Stimulated activated CD8-positive, alpha-beta memory T cell treated with anti-CD3 and anti-CD28 coated beads, Interleukin-12 subunit alpha, Interleukin-12 subunit beta, amount 100 ng/mL, for 4 hours (primary cell): ENCODE measurements at places on chromosomes 1 and 21.

DNA sequence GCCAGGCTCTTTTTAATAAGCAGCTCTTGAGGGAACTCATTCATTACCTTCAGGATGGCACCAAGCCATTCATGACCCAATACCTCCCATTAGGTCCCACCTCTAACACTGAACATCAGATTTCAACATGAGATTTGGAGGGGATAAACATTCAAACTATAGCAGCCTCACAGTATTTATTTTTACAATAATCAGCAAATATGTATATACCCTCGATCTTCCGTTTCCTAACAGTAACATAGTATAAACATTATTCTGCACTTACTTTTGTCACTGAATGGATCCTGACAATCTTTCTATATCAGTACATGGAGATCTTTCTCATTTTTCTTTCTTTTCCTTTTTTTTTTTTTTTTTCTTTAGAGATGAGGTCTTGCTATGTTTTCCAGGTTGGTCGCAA, 5.4 kb downstream of the CATSPER4 start:
- no peak for DNase-seq

DNA sequence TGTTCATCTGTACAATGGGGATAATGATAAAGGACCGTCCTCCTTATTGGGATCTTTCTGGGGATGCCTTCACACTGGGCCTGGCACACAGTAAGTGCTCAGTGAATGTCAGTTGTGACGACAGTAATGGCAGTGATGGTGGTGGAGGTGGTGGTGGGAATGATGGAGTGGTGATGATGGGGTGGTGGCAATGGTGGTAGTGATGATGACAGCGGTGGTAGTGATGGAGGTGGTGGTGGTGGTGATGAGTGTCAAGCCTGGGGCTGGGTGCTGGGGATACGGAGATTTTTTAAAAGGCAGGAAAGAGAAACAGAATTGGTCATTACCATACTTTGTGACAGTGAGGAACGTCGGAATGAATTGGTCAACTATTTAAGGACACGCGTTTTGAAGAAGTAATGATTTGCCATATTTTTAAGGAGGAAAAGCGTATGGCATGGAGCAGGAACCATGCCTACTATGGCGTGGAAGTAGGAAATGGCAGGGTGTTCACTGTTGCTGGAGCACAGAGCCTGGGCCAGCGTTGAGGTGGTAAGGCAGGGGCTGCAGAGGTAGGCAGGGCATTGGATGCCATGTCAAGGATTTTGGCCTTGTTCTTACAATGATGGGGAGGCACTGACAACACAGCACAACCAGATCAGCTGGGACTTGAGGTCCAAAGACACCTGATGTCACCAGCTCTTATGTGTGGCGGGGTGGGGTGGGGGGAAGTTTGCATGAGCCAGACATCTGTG, 128.7 kb downstream of the ACTL8 start:
- DNase-seq = no peak

GRCh38 chr1:64050601-64051000, 152.8 kb upstream of the UBE2U start:
- DNase-seq = no peak

DNA sequence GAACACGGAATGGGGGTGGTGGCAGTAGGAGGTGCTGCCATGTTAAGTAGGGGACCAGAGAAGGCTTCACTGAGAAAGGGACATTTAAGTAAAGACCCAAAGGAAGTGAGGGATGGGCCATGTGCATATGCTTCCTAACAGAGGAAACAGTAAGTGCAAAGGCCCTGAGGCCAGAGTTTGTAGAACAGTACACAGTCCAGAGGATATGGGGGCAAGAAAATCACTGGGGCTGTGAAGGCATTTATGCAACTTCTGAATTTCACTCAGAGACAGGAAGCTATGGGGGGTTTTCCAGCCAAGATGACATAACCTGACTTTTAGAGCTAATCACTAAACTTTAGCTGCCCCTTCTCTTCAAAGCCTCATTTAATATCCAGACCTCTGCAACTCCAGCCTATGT, 202.5 kb upstream of the EDN2 start:
- no peak for DNase-seq

- peak; percentile 42 for DNase-seq
These were observed 404 bp downstream of the LRRC8C start for GRCh38 chr1:89633248-89633799.

DNA sequence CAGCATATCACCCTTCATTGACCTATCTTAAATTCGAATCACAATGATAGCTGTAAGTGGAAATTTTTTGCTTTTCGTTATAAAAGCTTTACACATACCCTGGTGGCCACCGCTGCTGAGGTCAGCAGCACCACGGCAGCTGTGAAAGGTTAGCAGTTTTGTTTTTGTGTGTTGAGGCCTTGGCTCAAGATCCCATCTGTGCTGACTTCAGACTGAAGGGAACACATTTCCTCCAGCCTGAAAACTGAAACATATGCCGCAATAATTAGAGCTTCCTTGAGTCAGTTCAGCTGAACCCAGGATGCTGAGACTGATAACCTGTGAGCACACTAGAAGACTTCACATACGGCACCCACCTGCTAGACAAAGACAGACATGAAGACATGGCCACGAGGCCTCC, 103.0 kb downstream of the SMYD3 start:
- no peak for DNase-seq

DNA sequence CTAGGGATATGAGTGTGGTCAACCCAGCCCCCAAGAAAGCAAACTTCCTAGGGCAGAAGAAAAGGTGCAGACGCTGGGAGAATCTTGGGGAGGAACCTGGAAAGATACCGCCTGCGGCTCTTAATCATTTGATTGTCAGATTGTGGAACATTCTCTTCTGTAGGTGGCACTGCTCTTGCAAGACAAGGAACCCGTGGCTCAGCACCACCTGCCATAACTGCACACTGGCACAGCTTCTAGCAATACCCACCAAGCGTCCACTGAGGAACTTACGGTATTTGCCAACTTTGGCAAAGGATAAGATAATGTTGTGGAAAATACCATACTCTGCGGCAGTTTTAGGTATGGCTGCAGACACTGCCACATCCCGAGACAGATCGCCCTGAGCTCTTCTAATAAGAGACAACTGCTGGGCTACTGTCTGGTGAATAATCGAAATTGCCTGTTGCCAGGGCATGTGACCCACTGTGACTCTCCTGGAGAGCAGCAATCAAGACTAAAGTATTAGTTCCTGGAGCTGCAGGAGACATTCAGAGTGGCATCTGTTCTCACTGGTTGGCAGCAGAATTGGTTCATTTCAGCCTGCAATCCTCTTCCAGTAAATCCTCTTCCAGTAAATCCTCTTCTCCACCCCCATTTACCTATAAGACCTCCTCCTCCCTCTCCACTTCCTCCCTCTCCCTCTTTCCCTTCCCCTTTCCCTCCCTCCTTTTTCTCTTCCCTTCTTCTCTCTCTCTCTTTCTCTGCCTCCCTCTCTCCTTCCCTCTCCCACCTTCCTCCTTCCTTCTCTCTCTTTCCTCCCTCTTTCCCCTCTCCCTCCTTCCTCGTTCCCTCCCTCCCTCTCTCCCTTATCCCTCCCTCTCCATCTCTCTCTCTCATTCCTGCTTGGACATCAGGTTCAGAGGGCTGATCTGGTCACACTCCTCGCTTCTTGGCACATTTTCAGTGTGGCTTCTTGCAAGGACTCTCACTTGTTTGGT, 49.7 kb upstream of the B3GALT5 start:
- no peak for DNase-seq

DNA sequence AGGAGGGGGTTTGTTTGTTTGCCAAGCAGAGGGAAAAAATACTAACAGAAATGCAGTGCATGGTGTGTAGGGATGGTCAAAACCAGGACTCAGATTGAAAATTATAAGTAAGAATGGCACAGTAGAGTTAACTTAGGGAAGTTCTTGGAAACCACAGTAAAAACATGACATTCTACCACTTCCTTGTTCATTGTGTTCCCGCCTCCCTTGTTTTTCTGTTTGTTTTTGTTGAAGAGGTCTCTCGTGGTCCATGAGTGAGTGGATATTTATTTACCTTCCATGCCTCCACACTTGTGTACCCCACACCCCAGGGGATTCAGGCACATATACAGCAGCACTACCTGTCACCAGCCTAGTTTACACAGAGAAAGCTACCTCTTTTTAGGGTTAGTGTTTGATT, 69.6 kb downstream of the OLFML2B start:
- DNase-seq = no peak

DNA sequence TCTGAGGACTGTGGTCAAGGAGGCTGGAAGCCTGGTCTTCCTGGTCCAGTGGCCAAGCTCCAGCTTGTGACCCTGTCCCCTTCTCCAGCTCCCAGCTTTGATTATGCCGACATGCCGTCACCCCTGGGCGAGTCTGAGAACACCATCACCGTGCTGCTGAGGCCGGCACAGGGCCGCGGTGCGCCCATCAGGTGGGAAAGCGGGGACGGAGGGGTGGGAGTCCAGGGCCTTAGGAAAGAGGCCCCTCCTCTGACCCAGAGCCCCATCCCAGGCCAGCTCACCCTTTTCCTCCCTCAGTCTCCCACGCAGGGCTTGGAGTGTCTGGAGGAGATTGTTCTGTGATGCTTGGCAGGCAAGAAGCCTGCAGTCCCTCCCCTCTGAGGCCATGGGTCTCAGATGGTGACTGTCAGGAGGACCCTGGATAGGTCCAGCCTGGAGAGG, 43.6 kb downstream of the PTPRU start:
- no peak for DNase-seq

GRCh38 chr1:203907901-203908300, 46.5 kb downstream of the SNRPE start:
- DNase-seq = no peak

DNA sequence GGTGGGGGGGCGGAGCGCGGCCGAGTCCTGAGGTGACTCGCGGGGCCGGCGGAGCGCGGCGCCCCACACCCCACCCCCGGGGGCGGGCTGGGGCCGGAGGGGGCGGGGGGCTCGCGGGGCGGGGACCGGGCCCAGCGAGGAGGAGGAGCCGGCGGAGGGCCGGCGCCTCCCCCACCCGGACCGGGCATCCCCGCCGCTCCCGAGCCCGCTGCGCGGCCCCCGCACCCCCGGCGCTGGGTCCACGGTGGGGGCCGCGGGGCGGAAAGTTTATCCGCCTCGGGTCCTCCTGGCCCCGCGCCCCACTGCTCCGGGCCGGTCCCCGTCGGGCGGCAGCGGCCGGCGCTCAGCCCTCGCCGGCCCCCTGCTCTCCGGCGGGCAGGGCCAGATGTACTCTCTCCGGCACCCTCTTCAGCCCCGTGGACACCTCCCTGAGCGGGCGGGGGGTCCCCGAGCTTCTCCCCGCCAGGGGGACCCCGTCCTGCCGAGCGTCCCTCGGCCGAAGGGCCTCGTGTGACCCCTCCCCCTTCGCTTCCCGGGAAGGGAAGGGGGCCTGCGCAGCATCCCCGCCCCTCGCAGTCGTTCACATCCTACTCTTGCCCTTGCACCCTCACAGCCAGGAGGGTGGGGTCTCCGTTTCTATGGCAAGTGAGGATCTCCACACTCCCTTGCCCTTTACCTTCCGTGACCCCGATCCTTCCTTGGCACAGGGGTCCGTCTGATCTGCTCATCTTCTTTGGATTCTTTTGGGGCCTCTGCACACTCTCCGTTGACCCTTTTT, 663 bp downstream of the CAMTA1 start:
- DNase-seq = peak; percentile 31

DNA sequence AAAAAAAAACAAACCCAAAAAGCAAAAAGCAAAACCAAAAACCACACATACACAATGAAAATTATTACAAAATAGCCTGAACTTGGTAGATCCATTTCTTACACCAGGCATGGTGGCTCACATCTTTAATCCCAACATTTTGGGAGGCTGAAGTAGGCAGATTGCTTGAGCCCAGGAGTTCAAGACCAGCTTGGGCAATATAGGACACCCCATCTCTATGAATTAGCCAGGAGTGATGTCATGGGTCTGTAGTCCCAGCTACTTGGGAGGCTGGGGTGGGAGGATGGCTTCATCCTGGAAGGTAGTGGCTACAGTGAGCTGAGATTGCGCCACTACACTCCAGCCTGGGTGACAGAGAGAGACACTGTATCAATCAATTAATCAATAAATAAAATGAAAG, 42.1 kb upstream of the SCAF4 start:
- no peak for DNase-seq

- DNase-seq = no peak
These were observed 33.4 kb upstream of the ARHGAP29 start for GRCh38 chr1:94270801-94271203.

DNA sequence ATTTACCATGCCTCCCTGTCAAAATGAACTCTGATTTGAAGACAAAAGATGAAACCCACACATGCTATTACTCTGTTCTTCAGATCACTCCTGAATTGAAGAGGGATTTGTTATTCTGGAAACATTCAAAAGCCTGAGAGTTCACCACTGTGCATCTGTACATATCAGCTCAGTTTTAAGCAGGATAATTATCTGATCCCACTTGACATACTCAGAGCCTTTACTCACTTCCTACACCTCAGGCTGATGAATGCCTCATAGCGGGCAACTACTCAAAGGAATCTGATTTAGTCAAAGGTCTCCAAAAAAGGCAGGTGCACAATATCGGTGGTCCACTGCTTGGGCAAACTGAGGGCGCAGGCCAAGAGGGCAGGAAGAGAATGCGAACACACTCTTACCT, 47.5 kb upstream of the LPAR3 start:
- DNase-seq = no peak

DNA sequence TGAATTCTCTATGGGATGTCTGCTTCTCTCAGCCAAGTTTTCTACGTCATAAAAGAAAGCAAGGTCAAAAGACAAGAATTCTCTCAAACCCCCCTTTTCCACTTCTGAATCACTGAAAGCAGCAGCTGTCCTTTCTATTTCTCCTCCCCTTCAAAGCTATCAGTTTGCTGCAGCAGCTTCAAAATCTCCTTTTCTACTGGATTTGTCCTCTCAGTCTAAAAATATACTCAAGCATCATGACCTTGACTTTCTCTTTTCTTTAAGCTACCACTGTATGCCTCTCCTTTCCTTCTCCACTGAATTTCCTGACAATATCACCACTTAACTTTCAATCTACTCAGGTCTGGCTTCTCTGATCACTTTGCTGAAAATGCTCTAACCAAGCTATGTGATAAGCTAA, 1.9 kb downstream of the WDR64 start:
- no peak for DNase-seq

GRCh38 chr1:153933955-153934354, 11.2 kb upstream of the GATAD2B start:
- no peak for DNase-seq

GRCh38 chr1:164671966-164672571, 113.1 kb downstream of the PBX1 start:
- DNase-seq = no peak

DNA sequence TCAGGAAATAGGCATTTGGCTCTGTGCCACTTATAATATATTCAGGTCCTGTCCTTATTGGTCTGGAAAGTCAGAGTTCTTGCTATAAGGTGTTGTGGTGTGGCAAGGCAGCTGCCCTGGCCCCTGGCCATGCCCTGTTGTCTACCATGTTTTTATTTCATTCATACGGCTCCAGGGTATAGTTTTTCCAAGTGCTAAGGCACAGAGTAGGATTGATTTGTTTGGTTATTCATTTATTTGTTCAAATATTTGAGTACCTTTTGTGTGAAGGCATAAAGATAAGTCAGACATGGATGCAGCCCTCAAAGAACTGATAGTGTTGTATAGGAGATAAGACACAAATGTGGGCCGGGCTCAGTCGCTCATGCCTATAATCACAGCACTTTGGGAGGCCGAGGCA, 10.1 kb downstream of the ZBTB8B start:
- DNase-seq = no peak

- no peak for DNase-seq
These were observed 8.0 kb upstream of the LCE5A start for GRCh38 chr1:152502496-152503180.
